ENCODE measurements at places on chromosomes 1 and 21.

DNA sequence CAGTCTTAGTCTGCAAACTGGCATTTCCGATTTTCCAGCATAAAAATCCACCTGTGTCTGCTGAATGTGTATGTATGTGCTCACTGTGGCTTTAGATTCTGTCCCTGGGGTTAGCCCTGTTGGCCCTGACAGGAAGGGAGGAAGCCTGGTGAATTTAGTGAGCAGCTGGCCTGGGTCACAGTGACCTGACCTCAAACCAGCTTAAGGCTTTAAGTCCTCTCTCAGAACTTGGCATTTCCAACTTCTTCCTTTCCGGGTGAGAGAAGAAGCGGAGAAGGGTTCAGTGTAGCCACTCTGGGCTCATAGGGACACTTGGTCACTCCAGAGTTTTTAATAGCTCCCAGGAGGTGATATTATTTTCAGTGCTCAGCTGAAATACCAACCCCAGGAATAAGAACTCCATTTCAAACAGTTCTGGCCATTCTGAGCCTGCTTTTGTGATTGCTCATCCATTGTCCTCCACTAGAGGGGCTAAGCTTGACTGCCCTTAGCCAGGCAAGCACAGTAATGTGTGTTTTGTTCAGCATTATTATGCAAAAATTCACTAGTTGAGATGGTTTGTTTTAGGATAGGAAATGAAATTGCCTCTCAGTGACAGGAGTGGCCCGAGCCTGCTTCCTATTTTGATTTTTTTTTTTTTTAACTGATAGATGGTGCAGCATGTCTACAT lies 2.5 kb upstream of the OLFML3 start:
- no peak for DNase-seq

DNA sequence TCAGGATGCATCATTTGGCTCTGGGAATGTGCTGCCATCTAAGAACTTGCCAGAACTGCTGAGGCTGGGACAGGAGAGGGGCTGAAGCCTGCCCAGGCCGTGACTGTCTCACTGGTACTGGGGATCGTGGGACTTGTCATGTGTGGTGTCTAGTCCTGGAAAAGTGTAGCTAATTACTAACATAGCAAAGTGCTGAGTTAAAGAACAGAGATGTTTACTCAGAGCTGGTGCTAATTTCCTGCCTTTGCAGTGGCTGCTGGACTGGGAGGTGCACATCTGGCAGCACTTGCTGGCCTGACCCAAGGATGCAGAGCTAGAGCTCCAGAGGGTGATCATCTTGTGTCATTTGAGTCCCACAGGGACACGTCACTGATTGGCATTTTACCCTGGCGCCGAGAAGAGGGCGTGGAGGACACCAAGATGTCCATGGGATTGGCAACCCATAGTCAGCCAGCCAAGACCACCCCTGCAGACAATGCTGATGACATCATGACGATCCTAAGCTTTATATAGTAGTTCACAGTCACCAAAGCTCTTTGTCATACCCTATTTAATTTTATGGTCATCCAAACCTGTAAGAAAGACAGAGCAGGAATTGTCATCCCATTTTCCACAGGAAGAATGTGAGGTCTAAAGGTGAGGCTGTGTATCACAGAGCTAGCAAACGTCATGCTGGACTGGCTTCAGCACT lies 110.1 kb upstream of the SLC44A3 start:
- no peak for DNase-seq

GRCh38 chr1:244369256-244370057 lies 82.3 kb downstream of the ADSS2 start:
- no peak for DNase-seq

GRCh38 chr1:52474807-52475206 lies 70.4 kb downstream of the PRPF38A start:
- DNase-seq: no peak

GRCh38 chr21:46295996-46296752 lies 10.0 kb downstream of the YBEY start:
- no peak for DNase-seq

- DNase-seq: no peak
These were observed 9.0 kb upstream of the PRDX1 start for GRCh38 chr1:45530632-45531135.

DNA sequence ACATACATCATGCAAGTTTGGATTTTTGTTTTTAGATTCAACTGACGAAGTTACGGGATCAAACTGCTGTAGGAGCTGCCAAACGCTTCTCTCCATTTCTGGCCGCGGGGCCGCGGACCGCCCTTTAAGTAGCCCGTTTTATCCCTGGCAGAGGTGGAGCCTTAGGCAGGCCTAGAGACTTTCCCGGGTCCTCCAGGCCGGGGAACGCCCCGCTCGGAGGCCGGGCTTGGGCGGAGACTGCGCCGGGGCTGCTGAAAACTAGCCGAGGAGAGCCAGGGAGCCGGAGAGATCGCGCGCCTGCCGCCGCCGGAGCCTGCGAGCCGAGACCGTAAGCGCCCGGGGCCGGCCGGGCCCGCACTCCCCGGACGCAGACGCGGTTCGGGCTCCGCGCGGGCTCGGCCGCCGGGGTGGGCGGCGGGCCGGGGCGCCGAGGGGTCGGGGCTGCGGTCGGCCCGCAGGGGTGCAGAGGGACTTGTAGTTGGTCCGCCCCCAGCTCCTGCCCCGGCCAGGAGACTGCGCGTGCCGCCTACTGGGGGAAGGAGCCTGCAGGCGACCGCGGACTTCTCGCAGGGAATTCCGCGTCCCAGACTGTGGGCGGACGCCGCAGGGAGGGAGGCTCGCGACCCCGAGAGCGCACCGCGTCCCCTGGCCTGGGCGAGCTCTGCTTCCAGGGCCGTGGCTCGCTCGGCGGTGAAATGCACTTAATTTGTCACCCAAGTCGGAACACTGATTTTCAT lies at the start of gene EPHX1:
Gene EPHX1, plus strand, starts transcription at position 283 of the 737 bp plus-strand sequence. CDS start 18,606 bp downstream, outside the sequence.
- no peak for DNase-seq

DNA sequence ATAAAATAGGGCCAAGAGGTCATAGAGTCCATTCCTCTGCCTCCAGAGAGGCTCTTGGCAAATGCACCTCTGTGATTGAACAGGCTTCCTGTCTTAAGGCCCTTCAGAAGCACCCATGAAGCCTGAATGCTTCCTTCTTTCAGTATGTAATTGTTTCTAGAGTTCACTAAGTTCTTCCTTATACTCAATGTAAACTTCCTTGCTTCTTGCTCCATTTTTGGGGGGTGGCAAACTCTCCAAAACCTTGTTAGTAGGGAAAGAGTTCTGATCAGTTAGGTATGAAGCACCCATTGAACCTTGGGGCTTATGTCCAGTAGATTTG lies 102.3 kb upstream of the LPGAT1 start:
- no peak for DNase-seq

DNA sequence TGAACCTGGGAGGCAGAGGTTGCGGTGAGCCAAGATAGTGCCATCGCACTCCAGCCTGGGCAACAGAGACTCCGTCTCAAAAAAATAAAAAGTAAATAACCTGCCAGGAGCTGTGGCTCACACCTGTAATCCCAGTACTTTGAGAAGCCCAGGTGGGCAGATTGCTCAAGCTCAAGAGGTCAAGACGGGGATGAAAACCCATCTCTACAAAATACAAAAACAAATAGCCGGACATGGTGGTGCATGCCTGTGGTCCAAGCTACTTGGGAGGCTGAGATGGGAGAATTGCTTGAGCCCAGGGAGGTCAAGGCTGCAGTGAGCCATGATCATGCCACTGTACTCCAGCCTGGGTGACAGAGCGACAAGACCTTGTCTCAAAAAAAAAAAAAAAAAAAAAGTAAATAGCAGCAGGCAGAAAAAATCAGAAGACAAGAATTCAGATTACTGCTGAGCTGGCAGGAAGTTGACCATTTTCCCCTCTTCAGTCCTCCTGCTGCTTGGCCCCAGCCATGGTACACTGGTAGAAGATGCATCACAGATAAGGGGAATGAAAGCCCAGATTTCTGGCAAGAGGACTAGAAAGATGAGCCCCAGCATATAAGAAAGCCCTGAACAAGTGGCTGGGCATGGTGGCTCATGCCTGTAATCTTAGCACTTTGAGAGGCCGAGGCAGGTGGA lies 97.6 kb downstream of the TOMM20 start:
- no peak for DNase-seq

GRCh38 chr1:107691540-107691939 lies 273.4 kb downstream of the VAV3 start:
- DNase-seq: no peak

GRCh38 chr1:29460694-29461093 lies 224.4 kb downstream of the PTPRU start:
- no peak for DNase-seq

DNA sequence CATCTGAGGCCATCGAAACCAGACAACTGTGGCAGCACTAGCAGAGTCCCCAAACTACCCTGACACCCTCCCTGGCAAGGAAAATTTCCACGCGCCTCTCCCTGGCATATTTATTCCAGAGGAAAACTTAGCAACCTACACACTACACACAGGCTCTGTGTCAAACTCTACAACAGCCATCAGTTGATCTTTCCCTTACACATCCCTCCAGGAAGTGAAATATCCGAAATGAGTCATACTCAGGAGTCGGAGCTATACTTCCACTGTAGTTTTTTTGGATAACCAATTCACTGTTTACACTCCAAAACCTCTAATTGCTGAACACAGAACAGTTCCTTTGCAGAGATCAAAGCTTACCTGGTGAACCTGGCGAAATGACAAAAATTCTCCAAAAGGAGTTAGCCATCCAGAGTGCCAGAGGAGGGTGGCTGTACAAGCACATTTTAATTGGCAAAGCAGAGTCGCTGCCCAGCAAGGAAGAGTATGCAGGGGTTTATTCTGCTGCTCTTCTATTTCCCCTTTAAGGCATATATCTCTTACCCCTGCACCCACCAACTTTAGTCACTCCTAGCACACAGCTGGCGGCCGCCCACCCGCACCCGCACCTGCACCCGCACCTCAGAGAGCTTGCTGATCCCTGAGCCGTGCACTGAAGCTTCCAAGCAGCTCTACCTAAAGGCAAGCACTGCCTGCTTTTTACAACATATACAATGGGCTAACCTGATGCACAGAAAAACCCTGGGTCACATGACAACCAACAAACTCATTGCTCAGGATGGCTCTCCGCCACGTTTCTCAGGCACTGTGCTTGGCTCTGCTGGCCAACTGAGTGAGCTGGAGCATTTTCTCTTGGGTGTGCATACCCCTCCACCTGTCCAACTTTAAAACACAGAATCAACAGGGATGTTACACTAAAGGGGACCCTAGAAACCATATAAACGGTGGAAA lies 54.9 kb downstream of the CAPZB start:
- DNase-seq: no peak

- DNase-seq: no peak
These were observed 757.1 kb downstream of the KCNT2 start for GRCh38 chr1:195851016-195851601.

DNA sequence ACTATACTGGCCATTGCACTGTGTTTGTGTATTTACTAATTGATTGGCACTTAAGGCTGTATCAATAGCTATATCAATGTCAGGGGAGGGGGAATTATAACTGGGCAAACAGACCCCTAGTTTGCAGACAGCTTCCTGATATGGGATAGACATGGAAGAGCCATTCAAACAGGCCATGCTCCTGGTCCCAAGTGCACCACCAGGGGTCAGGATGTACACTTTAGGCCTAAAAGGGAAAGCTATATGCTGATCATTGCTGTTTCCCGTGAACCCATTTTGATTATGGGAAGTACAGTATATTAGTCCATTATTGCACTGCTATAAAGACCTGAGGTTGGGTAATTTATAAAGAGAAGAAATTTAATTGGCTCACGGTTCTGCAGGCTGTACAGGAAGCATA lies 124.9 kb upstream of the BACE2 start:
- no peak for DNase-seq

DNA sequence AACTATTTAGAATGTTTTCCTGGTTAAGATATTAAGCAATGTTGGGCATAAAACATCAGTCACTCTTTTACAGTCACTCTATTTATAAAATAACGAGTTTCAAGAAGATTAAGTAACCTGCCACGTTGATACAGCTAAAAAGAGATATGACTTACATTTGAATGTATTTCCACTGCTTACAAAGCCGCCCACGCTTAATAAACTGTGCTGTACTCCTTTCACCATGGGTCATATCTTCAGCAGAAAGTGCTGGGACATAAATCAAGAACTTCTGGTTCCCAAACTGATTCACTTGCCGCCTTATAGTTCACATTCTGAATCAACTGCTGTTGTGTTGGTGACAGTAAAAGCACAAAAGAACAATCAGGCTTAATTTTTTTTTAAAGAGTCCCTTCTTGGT lies 666.7 kb downstream of the NCAM2 start:
- no peak for DNase-seq

- no peak for DNase-seq
These were observed 100.5 kb upstream of the KCNK1 start for GRCh38 chr1:233513431-233513830.

DNA sequence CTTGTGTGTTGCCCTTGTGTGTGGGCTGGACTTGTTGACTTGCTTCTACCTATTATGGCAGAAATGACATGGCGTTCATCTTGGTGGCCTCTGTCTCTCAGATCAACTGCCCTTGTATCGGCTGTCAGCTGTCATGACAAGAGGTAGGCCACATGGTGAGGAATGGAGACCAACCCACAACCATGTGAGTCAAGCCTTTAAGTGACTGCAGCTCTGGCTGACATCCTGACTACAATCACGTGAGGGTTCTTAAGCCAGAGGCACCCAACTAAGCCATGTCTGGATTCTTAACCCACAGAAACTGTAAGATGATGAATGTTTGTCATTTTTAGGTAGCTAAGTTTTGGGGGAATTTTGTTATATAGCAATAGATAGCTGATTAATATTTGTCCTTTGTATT lies 82.1 kb downstream of the KCND3 start:
- no peak for DNase-seq

- DNase-seq: no peak
These were observed 21.5 kb downstream of the RPL5 start for GRCh38 chr1:92853299-92853698.

GRCh38 chr1:221829327-221830015 lies 87.6 kb upstream of the DUSP10 start:
- DNase-seq: no peak

GRCh38 chr1:194184974-194185373 lies 998.6 kb upstream of the B3GALT2 start:
- no peak for DNase-seq

DNA sequence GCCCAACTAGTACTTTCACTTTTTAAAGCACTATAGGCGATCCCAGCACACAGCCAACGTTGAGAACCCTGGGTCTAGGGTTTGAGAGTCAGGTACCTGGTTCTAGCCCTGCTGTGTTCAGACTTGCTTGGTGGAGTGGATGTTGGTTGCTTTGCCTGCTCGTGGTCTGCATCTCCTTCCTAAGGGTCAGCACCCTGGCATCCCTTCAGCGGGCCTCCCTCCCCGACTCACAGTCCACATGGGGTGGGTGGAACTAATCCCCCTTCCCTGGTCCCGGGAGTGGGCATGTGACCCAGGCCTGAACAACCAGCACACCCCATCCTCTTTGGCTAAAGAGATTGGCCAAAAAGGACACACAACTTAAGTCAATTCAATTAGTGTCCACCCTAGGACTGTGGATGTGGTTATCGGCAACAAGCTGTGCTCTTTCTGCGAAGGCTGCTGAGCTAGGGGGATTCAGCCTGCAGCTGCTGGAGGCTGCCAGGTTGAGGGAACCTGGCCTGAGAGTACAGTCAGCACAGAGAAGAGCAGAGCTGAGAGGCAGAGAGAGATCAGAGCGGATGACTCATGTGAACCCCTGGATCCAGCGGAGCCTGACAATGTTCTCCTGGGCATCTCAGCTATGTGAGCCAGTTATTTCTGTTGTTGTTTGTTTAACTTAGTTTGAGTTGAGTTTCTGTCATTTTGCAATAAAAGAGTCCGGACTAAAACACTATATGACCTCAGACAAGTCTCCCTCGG lies 138.9 kb downstream of the ACTL8 start:
- DNase-seq: no peak

All from cortex of kidney (tissue), 1 donor.